ENCODE measurements at places on chromosomes 12 and 14.

- no peak for DNase-seq
Observed at GRCh38 chr12:132550014-132550802, 60.2 kb downstream of the LRCOL1 start.

DNA sequence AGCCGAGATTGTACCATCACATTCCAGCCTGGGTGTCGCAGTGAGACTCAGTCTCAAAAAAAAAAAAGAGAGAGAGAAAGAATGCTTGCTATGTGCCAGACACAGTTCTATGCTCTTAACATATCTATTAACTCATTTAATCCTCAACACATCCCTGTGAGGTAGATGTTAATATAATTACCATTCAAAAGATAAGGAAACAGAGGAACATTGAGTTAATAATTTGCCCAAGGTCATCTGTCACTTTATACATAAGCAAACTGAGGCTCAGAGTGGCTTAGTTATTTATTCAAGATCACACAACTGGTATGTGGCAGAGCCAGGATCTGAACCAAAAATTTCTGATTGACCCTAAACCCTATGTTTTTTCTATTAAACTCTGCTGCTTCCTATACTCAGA, 116.1 kb upstream of the BCAT1 start:
- DNase-seq, result no peak

DNA sequence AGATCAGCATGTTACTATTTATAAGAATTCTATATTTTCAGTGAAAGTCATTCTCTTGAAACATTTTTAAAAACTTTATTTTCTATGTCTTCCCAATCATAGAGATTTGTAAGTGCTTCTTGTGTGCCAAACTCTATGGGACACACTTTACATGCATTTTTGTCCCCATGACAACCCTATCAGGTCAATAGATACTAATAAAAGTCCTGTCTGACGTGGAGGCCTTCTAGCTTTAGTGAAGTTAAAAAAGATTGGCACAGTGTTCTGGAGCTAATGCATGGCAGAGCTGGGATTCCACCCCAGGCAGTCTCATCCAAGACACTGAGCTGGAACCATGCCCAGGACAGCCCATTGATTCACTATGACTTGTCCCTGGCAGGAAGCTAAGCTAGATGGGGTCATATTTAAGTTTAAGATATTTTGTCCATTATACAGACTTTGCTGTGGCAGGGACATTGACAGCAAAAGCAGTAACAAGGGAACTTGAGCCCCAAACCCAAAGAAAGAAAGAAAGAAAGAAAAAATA, 28.1 kb downstream of the TTC6 start:
- DNase-seq, result no peak

GRCh38 chr12:2250797-2251196, 198.0 kb downstream of the CACNA1C start:
- no peak for DNase-seq

GRCh38 chr12:64716839-64717455, 42.3 kb downstream of the GNS start:
- DNase-seq, result no peak

DNA sequence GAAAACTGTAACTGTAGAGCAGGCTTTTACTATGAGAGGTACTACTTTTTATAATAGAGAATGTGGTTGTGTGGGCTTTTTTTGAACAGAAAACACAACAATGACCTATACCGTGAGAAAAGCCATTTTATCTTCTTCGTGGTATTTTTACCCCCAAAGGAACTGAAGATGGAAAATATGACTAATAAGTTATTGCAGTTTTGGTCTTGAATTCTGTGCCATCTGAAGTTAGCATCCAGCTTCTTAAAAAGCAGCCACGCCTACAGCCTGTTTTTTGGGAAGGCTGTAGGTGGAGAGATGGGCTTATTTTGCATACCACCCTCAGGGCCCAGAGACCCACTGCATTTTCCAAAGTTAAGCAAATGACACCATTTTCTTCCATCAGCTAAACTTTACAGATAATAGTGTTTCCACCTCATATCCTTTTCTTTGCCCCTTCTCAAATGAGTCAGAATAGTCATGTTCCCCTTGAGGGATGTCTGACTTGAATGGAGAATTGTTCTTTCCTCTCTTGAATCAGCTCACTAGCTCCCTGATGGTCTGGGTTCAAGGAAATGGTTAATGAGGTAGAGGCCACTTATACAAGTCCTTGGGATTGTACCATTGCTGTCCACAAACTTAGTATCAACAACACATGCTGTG, 53.0 kb downstream of the TBC1D30 start:
- DNase-seq, result no peak

- no peak for DNase-seq
Observed at GRCh38 chr12:120734210-120734609, 8.6 kb downstream of the ACADS start.

- DNase-seq, result no peak
Observed at GRCh38 chr12:129534966-129535750, 368.7 kb downstream of the TMEM132D start.

DNA sequence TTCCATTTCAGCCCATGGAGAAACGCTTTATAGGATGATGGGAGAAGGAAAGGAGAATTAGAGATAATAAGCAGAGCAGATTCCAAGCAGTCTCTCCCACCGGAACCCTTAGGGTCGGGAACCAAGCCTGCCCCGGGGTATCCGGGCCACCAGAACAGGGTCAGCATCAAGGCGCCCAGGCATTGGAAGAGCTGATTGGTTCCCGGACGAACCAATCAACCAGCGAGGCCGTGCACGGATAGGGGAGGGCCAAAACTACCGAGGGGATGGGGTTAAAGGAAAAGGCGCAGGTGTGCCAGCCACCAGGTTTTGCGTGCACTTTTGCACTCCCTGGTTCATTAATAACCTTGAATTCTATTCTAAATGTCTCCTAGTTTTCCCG, 1.7 kb downstream of the PPM1H start:
- DNase-seq, result no peak
